ENCODE measurements at places on chromosomes 11 and 22.
A peak's percentile ranks its signal among the peaks of the same experiment; 100 is the strongest.

- DNase-seq, result no peak
Observed at GRCh38 chr11:13008625-13009475, at the start of gene RASSF10. Gene RASSF10 (plus strand): TSS chr11:13009316. CDS start chr11:13009577, 261 bp downstream.

- DNase-seq, result no peak
Observed at GRCh38 chr11:15858881-15859280, 497.5 kb downstream of the SOX6 start.

DNA sequence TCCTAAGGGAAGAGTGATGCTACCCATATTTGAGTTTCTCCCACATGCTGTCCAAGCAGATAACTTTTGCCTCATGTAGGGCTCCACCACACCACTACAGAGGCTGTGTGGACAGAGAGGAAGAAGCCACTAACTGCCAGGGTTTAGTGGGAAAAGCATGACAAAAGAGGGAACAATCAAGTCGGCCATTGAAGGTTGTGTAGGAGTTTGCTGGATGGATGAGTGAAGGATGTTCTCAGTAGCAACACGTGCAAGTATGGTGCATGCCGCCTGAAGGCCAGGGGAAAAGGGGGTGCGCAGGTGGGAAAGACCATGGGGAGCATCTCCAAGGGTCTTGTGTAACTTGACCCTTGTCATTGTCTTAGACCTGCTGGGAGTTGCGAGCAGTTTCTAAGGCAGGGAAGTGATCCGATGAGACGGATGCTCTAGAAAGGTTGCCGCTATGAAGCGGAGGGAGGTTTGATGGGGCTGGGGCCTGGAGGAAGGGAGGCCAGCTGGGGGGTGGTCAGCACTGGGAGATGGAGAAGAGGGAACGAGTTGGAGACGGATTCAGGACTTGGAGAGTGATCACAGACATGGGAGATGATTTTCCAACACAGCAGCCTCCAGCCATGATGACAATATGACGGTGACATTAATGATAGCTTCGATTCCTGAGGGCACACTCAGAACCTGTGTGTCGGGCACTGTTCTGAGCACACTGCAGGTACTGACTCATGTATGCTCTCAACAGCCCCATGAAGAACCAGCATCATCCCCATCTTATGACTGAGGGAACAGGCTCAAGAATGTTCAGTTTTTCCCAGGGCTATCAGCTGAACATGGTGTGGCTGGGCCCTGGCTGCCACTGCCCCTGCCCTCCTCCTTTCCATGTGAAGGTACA is 53.7 kb downstream of the CD6 start:
- no peak for DNase-seq

- peak; percentile 14 for DNase-seq
Observed at GRCh38 chr22:27724709-27725108, 76.8 kb downstream of the MN1 start.

- no peak for DNase-seq
Observed at GRCh38 chr11:23723861-23724260, 773.0 kb upstream of the LUZP2 start.

DNA sequence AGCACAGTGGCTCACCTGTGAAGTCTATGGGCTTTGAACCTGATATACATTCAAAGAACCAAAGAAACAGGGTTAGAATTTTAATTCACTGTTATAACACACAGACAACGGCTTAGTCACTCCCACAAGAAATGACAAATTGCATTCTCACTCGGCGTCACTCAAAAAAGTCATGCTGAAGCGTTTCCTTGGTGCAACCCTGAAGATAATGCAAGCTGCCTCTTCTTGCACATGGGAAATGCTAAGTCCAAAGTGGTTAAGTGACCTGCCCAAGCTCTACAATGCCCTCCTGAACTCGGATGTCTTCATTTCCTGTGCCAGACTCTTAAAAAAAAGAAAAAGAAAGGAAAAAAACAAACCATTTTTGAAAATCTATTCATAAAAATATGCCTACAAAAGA is 10.0 kb downstream of the LGR4 start:
- no peak for DNase-seq

DNA sequence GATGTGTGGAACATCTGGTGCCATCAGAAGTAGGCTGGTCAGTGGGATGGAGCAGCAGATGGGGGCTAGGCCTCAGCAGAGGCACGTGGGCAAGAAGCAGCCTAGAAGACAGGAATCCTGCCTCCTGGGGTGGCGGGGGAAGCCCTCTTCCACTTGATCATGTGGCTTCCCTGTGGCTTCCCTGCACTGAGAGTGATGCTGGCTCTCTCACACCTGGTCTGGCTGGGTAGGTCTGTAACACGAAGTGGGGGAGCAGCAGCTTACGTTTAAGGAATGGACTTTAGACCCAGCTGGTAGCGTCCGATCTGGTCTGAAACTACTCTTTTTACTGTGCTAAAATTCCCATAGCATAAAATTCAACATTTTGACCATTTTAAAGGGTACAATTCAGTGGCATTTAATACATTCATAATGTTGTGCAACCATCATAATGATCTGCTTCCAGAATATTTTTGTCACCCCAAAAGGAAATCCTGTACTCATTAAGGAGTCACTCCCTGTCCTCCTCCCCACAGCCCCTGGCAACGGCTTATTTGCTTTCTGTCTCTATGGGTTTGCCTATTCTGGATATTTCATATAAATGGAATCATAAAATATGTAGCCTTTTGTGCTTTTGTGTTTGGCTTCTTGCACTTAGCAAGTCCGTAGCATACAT is 21.7 kb downstream of the PTPN5 start:
- DNase-seq, result no peak

DNA sequence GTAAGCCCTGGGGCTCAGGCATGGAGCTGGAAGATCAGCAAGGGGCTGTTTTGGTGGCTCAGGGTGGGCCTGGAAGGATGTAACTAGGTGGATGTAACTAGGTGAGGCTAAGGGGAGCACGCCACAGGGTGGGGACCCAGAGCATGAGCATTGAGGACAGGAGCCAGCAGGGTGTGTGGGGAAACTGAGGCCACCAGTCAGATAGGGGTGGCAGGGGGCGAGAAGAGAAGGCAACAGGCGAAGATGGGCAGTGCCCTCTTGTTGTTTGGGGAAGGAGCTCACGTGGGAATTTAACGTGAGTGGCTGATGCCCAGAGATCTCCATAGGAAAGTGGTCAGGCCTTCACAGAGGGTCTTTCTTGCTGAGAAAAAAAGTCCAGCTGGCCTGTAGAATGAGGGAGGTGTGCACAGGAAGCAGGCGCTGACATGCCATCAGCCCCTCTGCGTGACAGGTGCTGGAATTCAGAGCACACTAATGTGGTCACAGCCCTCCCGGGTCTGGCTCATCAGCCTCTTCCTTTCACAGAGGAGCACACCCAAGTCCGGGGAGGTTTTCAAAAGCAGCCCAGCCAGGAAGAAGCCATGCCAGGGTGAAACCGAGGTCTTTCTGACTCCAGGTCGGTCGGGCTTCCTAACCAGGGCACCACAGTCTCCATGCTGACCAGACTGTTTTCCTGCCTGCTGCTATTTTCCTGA is 54.6 kb upstream of the PAX6 start:
- DNase-seq, result no peak

DNA sequence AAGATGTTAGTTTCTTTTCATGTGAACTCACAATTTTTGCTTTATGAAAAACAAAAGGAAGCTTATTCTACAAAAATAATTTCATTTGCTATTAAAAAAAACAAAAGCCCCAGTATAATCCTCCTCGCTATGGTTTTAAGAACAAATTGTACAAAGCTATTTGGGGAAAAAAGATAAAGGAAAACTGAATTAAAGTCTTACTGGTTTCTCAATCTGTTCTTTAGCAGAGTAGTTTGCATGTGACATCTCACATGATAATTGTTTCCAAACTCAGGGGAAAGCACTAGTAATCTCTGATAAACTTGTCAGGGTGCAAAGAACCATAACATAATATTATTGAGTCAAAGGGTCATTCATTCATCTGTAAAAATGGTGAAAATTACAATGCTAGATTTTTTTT is 2.9 kb upstream of the DDI1 start:
- no peak for DNase-seq

- no peak for DNase-seq
Observed at GRCh38 chr11:11397036-11397415, 44.0 kb upstream of the CSNK2A3 start.

- no peak for DNase-seq
Observed at GRCh38 chr22:30326255-30326705, 461 bp downstream of the TBC1D10A start.

DNA sequence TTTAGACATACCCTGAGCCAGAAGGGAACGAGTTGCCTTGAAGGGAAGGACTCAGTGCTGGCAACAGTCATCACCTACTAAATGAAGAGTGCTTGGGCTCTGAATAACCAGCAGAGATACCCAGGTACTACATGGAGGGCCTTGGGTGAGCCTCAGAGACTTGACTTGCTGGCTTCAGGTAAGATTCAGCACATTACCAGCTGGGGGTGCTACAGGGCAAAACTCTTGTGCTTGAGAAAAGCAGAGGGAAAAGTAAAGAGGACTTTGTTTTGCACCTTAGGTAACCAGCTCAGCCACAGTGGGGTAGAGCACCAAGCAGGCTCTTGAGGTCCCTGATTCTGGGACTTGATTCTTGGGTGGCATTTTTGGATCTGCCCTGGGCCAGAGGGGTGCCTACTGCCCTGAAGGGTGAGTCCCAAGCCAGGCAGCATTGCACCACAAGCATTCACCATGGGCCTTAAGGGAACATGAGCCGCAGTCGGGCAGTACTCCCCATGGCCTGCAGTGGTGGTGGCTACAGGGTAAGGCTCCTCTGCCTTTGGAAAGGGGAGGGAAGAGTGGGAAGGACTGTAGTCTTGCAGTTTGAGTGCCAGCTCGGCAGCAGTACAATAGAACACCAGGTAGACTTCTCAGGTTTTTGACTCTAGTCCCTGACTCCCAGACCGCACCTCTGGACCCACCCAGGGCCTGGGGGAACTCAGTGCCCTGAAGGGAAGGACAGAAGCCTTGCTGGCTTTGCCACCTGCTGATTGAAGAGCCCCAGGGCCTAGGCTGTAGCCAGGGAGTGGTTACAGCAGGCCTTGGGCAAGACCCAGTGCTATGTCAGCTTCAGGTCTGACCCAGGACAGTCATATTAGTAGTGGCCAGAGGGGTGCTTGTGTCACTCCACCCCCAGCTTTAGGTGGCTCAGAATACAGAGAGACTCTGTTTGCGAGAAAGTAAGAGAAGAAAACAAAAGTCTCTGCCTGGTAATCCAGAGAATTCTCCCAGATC is 22.7 kb upstream of the PLEKHA7 start:
- no peak for DNase-seq

DNA sequence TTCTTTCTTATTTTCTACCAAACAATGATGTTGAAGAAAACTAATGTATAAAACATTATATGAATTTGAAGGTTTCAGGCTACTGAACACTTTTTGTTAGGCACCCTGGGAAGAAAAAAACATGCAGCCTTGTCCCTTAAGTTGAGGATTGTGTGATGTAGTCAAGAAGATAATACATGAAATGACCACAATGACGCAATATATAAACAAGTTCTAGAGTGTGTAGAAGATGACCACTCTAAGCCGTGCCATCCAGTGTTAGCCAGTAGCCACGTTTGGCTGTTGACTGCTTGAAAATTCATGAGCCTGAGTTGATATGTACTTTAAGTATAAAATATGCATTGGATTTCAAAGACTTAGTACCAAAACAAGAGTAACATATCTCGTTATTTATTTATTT is 16.2 kb downstream of the SWAP70 start:
- no peak for DNase-seq

- no peak for DNase-seq
Observed at GRCh38 chr11:18056561-18057181, 10.6 kb upstream of the TPH1 start.

GRCh38 chr11:48093323-48093722 is 113.0 kb downstream of the PTPRJ start:
- no peak for DNase-seq

- no peak for DNase-seq
Observed at GRCh38 chr22:24386937-24387471, 40.4 kb upstream of the ADORA2A start.

DNA sequence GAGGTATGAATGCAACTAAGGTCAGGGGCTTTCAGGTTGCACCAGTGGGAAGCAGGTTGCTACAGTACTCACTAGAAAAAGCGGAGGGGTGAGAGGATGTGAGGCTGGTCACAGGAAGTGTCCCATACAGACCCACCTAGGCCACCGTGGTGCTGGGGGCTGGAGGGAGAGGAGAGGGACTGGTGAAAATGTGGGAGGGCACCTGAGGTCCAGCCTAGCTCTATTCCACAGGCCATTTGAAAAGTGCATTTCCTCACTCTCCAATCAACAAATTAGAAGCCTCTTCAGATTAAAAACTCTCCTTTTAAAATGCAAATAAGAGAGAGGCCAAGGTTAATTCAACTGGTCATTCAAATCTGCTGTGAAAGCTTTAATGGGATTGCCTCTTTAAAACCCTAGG is 38.6 kb upstream of the NCAM1 start:
- DNase-seq, result no peak

- no peak for DNase-seq
Observed at GRCh38 chr11:33698921-33699320, 1.7 kb downstream of the C11orf91 start.

DNA sequence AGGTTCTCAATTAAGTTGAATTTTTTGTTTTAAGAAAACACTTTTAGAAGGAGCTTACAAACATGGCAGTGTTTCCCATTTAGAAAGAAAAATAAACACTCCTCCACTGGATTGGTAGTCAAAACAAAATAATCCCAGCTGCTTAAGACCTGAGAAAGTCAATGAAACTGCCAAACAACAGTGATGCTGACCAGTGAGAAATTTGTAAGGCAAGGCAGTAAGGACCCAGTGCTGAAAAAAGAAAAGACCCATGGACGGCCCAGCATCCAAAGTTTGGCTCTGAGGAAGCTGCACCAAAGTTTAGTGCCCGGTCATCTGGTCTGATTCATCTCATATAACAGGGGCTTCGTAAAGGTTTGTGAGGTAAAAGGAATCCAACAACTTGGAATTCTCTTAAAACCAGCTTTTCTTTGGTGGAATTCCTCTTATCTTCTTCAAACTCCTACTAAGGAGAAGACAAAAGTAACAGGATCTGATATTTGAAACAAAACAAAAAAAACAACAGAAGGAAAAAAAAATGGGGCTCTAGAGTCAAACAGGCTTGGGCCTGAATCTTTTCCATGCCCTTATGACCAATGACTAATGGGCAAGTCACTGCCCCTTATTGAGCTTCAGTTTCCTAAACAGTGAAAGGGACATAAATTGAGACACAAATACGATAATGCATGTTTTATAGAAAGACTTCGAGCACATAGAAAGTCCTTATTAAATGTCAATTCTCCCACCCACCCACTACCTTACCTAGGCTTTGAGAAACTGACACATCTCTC is 383.0 kb upstream of the NARS2 start:
- DNase-seq, result no peak

- DNase-seq, result no peak
Observed at GRCh38 chr11:114236829-114237228, 59.4 kb upstream of the NNMT start.

DNA sequence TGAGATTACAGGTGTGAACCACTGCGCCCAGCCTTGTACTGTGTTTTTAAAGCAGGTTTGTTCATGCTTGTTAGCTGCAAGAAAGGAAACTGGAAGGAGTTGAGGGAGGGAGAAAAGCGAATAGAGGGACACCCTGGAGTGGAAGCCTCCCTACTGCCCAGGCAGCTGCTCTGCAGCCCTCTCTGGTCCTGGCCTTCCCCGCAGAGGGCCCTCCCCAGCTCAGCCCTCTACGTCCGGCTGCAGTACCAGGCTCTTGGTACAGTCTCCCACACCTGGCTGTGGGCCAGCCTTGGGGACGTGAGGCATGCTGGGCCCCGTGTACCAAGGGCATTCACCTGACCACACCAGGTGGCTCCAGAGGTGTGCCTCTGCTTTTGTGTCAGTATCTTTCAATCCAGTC is 70.8 kb downstream of the MED15 start:
- no peak for DNase-seq
